RPMI8226 (cell line): ENCODE measurements at places on chromosomes 12 and 14.

DNA sequence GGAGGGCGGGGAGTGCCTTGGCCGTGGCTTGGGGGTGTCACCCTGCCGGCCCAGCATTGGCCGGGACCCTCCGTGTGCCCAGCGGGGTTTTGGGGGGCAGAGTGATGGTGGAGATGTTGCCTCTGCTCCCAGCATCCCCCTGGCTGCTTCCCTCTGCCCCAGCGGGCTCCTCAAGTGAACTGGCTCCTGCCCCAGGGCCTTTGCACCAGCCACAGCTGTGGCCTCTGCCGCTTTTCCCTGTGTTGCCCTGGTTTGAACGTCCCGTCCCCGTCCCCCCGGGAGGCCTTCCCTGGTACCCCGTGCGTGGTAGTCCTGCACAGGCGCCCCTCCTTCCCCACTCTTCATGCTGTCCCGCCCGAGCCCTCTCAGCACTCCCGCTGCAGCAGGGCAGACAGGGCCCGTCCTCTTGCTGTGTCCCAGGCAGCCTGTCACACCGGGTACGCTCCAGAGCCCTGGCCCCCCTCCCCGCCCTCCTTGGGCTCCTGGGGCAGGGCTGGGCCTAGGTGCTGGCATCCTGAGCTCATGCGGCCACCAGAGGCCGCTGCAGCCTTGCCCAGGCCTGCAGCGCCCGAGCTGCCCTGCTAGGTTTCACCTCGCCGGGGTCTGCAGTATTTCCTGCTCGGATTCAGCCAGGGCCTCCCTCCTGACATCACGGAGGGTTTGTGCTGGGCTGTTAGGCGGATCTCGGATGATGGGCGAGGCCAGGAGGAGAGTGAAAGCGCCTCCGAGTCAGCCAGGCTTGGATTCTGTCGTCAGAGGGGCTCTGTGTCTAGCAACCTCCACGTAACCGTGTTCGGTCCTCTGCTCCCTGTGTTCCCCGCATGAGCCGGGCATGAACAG lies 9.5 kb downstream of the NOC4L start:
- DNase-seq, result peak; percentile 75

DNA sequence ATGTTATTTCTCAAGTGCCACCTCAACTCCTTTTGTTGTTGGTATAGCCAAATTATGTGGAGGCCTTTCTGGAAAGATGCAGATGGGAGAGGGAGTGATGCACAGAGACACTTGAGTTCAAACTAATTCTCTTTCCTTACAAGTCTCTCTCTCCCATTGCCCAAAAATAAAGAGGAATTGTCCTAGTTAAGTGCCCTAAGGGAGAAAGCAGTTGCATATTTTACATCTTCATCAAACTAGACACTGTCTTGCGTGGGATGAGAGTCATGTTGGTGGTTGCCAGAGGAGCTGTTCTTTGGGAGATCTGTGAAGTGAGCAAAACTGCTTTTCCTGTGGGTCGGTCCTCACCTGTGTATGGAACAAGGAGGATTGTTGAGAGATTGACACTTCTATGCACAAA lies 72.2 kb downstream of the EP400 start:
- DNase-seq, result no peak

DNA sequence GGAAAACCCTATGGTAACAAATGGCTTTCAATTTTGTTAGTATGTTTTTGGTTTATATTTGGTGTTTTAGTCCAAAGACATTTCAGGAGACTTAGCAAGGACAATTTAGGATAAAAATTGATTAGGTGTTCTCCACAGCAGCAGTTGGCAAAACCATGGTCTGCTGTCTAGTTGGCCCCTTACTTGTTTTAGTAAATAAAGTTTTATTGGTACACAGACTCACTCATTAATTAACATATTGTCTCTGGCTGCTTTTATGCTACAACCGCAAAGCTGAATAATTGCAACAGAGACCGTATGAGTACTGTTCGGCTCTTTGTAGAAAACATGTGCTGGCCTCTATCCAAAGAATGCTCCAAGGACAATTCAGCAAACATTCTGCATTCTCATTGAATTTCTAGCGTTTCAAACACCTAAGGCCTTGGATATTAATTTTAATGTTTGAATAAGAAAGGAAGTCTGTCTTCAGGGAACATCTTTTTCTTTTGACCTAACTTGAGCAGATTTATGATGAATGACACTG lies 77.7 kb downstream of the CCDC92 start:
- no peak for DNase-seq

DNA sequence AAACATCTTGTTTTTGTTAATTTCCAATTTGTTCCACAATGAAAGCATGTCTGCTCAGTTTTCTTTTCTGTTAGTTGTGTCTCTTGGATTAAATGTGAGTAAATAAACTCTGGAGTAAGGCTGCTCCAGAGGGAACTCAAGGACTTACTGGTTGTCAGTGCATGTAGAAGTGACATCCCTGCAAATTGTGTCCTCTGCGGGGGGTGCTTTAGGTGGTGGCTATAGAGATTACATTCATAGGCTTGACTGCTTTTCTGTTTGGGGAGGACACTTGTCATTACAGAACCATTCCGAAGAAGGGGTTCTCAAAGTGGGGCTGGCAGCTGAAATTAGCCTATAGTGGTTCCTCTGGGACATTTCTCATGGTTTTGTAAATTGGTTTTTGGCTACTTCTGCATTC lies 8.8 kb downstream of the TMTC2 start:
- DNase-seq, result no peak

- DNase-seq, result no peak
Observed at GRCh38 chr14:67257906-67258305, 16.7 kb downstream of the PALS1 start.

DNA sequence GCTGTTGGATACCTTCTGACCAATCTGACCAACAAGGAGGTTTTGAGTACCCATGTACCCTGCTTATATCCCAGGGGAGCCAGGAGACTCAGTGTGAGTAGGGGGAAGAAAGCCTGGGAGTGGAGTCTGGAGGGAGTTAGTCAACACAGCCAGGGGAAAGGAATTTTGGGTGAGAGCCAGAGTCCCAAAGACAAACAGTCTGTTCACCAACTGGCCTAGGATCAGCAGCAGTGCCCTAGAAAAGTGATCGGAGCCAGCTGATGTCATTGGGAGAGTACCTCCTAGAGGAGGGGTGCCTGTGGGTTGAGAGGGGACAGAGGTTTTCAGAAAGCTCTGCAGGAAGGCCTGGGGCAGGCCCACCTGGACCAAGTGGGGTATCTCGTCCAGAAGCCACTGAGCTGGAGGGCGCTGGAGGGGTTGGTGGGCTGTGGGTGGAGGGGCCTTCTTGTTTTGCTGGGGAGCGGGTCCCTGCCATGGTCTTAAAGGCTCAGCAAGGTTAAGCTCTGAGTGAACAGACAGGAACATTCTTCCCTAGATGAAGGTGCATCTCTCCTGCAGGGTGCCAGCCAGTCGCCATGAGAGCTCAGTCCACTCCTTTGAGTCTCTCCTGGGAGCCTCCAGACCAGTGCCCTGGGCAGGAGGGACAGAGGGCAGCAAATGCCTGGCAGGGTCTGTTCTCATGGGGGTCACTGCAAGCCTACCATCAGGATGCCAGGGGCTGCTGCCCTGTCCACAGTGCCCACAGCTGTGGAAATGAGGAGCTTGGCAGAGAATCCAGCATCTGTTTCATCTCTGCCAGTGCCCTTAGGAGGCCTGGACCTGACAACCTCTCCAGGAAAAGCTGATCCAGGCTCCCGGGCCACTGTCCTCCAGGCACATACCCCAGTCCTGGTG lies 63.6 kb downstream of the CHGA start:
- DNase-seq, result no peak

DNA sequence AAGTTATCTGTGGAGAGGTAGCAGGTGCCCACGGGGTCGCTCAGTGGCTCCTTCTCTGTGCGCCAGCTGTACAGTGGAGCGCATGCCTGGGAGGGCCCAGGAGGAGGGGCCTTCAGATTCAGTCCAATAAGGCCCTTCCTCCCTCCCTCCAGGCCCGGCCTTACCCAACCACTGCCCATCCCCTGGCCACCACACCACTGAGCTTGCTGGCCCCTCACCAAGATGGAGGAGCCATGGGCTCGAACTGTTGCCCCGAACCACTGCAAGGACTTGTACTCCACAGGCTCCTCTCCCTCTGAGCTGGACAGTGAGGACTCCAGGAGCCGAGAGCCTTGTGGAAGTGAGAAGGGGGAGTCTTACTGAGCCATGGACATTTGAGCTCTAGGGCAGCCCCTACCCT lies 9.8 kb downstream of the ITGA5 start:
- DNase-seq, result no peak

DNA sequence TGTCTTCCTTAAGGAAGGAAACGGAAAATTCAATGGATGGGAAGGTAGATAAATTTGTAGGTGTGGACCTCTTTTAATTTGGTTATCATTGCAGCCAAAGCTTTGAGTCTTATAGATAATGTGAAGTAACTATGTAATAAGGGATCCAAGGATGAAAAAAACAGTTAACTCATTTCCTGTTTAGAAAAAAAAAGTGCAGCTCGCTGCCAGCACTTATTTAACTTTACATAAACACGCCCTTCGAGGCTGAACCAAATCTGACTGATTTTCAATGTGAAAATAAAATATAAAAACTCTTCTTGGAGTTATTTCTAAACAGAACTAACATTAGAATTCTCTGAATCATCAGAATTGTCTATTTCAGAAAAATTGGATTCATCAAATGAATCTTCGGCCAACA lies 7.0 kb downstream of the NUBPL start:
- DNase-seq, result no peak

GRCh38 chr14:95462491-95462890 lies 54.0 kb downstream of the SYNE3 start:
- peak; percentile 85 for DNase-seq

- no peak for DNase-seq
Observed at GRCh38 chr12:69881771-69882170, 56.7 kb downstream of the MYRFL start.

DNA sequence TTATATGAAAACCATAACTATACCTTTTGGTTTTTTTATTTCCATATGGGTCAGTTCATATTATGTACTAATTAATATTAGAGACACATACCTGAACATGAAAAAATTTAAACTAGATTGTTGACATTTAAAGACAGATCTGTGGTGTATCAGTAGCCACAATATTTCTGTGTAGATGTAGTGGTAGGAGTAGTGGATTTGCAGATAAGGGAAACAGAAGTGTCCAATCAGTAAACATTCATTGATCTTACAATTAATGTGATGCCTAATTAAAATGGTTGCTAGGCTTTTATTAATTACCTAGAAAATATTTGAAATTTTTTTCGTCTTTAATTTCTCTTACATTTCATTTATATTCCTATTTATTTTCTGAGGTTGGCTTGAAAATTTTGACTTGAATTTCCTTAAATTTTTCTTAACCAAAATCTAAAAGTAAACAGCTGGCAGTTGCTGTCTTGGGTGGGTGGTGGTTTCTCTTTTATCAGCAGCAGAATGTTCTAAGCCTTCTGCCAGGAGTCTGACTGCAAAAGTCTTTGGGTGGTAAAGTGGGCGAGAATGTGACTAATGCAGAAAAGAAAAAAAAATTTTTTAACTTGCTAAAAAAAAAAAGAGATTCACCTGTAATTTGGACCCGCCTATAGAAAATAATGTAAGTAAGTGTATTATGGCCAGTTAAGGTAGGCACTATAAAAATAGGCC lies 2.4 kb downstream of the FGFR1OP2 start:
- DNase-seq, result peak; percentile 34

GRCh38 chr12:14010989-14011388 lies 29.6 kb upstream of the GRIN2B start:
- no peak for DNase-seq

DNA sequence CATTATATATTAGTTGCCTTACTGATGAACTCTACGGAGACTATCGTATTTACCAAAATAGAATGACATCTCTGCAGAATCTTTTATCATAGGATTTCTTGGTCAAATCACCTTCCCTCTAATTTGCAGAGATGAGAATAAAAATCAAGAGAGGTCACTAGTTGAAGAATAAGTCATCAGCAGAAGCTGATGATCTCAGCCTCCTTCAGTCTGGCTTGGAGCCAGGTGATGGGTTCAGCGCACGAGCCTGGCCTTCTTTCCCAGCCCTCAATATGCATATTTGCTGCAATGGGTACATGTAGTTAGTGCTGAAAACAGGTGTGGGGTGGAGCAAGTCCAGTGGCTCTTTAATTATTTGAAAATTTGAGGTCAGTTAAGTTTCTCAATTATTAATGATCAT lies 19.2 kb upstream of the EMP1 start:
- peak; percentile 22 for DNase-seq

- no peak for DNase-seq
Observed at GRCh38 chr12:49887536-49888401, 15.9 kb downstream of the FAIM2 start.

GRCh38 chr12:121812320-121812871 lies 8.6 kb downstream of the SETD1B start:
- peak; percentile 20 for DNase-seq

DNA sequence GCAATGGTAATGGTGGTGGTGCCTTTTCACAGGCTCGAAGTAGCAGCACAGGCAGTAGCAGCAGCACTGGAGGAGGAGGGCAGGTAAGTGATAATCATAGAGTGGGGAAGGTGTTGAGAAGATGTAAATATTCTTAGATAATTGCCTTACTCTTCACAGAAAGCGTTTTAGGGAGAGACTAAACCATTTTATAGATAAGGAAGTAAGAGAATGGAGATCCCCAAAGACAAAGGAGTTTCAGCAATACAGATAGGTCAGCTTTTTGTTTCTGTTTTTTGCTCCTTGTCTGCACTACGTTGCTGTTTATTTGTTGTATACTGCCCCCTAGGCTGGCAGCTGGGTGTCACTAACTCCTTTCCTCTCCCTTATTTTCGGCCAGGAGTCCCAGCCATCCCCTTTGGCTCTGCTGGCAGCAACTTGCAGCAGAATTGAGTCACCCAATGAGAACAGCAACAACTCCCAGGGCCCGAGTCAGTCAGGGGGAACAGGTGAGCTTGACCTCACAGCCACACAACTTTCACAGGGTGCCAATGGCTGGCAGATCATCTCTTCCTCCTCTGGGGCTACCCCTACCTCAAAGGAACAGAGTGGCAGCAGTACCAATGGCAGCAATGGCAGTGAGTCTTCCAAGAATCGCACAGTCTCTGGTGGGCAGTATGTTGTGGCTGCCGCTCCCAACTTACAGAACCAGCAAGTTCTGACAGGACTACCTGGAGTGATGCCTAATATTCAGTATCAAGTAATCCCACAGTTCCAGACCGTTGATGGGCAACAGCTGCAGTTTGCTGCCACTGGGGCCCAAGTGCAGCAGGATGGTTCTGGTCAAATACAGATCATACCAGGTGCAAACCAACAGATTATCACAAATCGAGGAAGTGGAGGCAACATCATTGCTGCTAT lies 2.0 kb downstream of the SP1 start:
- DNase-seq, result peak; percentile 65

- no peak for DNase-seq
Observed at GRCh38 chr12:94171595-94171930, 23.2 kb downstream of the PLXNC1 start.

- DNase-seq, result peak; percentile 15
Observed at GRCh38 chr12:5220835-5221234, 177.2 kb downstream of the KCNA5 start.

DNA sequence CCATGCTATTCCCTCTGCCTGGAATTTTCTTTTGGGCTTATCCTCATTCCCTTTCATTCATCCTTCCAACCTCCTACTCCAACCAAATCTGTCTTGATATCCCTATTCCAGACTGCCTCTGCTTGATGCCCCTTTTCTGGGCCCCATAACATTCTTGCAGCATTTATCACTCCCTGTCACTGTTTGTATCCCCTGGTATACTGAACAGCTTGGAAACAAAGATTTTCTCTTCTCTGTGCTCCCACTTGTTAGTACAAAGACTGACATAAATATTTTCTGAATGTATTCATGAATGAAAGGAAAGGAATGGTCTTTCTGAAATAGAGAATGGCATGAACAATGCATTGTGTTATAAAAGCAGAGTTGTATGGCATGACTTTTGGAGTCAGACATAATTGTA lies 7.5 kb downstream of the IRAK4 start:
- no peak for DNase-seq

GRCh38 chr14:96153003-96153402 lies 51.6 kb upstream of the BDKRB2 start:
- no peak for DNase-seq
